ENCODE measurements at places on chromosomes 3 and 15.

DNA sequence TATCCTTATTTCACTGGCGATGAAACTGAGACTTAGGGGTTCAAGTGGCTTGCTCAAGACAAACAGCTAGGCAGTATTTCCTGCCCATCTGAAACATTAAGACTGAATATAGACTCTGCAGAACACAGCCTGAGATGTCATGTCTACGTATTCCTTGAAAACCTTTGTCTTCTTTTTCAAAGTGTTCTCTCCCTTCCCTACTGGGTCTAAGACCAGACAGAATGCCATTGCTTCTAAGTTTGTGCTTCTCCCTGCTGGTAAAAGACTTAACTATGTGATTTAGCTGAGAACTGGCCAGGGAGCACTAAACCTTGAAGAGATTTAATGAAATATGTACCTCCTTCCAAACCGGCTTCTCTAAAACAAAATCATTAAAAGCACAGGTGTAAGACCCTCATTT is 9.9 kb downstream of the BCL6 start:
- no peak for DNase-seq

DNA sequence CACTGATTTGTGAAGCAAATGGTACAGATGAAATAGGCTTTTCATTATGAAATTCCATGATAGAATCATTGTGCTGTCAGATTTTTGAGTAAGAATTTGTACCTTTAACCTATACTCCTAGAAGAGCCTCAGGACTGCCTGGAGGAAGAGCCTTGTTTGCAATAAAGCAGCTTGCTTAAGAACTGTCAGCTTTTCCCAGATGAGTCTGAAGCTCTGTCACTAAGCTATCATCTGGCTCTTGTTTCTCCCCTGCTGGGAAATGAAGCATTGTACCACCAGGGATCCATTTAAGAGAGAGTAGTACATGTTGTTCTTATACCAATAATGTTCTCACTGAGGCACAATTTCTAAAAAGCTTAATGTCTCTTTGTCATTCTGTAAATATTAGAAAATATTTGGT is 85.1 kb upstream of the FLNB start:
- no peak for DNase-seq

- DNase-seq, result no peak
Observed at GRCh38 chr15:41921639-41922038, 27.8 kb upstream of the SPTBN5 start.

- no peak for DNase-seq
Observed at GRCh38 chr3:24911076-24911475, 416.4 kb upstream of the THRB start.

GRCh38 chr15:60458721-60459120 is 20.2 kb downstream of the ICE2 start:
- DNase-seq, result no peak

DNA sequence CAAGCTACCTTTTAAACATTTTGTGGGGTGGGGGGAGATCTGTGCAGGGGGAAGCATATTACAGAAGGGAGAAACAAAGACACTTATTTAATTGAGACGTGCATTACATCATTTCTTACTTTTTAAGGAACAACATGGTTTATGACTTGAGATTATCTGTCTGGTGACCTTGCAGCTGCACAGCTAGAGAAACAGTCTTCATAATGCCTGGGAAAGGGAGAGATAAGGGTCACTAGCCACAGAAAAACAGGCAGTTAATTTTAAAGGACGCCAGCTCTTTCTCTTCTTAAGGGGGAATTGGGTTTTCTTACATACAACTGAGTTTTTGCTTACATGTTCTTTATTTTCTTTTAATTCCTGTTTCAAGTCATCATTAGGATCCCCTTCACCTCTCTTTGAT is 147.9 kb downstream of the SST start:
- no peak for DNase-seq

- DNase-seq, result no peak
Observed at GRCh38 chr3:32376115-32376514, 15.5 kb upstream of the CMTM7 start.

DNA sequence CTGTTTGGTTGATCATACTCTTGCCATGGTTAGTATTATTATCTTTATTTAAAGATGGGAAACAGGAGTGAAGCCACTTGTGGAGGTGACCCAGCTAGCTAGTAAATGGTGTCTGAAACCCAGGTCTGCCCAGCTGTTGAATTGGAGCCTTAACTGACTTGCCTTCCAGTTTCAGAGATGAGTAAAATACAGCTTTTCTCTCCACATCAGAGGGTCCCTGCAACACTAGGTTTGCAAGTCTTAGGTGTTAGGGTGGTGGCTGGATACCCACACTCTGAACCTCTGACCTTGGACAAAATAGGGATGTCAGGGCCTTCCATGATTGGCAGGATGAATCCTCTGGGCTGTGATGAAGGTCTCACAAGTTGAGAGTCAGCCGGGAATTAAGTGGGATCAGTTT is 4.1 kb downstream of the FLNB start:
- no peak for DNase-seq

DNA sequence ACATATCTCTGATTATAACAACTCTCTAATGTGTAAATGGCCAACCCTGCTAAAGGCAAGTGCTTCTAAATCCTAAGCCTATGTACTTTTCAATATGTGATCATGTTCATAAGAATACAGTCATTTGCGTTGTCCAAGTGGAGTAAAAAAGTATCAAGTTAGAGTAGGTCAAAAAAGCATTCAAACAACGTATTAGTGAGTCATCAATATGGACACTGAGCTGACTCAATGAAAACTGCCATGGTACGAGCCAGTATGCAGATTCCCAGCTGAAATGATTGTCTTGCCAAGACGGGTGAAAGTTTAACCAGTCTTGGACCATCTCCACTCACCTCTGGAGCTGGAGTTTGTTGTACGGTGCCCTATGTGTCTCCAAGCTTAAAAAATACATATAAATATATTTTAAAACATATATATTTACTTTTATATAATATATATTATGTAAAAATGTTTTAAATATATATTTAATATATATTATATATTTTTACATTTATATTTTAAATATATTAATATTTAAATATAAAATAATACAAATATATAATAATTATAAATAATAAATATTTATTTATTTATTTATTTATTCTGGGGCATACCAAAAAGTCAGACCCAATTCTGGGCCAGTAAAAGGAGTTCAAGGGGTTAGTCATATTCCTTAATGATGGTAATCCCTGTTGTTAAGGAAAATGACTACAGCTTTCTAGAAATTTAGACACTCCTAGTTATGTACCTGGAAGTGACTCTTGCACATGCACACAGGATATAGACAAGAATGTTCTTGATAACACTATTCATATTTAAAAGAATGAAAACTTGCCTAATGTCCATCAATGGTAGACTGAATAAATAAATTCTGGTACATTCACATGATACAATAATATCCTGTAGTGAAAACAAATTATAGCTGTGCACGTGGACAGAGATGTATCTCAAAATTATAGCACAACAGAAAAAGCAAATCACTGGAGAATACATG is 27.2 kb downstream of the PLSCR4 start:
- no peak for DNase-seq

DNA sequence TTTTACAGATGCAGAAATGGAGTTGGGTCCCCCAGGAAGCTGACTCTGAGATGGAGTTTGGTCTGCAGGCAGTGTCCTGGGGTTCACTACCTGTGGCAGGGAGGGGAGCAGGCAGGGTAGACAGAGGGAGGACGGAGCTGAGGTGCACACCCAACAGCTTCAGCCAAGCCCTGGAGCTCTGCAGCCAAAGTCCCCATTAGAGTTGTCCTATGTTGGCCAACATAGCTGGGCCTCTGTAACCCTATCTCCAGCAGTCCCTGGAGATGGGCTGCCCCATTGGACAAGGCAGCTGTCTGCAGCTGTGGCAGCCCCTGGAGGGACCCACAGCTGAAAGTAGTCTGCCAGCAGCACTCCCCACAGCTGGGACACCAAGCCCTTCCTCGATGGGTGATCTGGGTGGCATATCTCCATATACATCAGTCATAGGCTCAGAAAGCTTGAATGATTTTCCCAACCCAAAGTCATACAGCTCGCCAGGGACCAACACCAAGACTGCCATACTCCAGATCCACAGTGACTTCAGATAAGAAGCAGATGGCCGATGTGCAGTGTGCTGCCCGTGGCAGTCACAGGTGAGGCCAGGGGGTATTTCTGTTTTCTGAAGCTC is 31.9 kb downstream of the STARD5 start:
- no peak for DNase-seq

DNA sequence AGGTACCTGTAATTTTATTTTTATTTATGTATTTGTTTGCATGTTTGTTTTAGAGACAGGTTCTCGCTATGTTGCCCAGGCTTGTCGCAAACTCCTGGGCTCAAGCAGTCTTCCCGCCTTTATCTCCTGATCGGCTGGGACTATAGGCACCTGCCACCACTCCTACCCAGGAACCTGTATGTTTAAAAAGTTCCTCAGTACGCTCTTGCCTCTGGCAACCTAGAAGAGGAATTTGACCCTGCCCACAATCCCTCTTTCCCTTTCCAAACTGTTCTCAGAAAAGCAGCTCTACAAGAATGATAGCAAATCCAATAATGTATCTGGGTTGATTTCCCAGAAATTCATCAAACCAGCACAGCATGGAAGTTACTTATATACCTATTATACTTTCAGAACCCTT is 20.9 kb upstream of the PHLDB2 start:
- DNase-seq, result no peak

GRCh38 chr3:22979581-22979980 is 223.5 kb upstream of the UBE2E2 start:
- no peak for DNase-seq

DNA sequence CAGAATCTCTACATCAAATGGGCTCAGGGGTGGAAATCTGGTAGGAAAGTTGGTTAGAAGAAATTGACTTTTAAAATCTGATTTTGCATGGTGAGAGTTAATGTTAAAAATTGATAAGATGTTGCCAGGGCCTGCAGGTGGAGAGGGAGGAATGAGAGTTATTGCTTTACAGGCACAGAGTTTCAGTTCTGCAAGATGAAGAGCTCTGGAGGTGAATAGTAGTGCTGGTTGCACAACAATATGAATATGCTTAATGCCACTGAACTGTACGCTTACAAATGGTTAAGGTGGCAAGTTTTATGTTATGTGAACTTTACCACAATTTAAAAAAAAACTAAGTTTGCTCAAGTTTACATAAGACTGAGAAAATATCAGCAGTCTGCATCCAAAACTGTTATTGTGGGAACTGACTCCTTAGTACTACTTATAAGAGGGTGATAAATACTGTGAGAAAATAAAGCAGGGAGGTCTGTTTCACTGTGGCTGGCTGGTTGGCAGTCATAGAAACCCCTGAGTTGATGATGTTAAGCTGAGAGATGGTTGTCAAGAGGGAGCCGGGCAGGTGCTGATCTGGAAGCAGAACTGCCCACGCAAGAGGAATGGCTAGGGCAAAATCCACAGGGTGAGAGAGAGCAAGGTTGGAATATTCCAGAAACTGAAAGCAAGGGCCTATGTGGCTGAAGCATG is 144.9 kb downstream of the EDEM1 start:
- DNase-seq, result no peak

DNA sequence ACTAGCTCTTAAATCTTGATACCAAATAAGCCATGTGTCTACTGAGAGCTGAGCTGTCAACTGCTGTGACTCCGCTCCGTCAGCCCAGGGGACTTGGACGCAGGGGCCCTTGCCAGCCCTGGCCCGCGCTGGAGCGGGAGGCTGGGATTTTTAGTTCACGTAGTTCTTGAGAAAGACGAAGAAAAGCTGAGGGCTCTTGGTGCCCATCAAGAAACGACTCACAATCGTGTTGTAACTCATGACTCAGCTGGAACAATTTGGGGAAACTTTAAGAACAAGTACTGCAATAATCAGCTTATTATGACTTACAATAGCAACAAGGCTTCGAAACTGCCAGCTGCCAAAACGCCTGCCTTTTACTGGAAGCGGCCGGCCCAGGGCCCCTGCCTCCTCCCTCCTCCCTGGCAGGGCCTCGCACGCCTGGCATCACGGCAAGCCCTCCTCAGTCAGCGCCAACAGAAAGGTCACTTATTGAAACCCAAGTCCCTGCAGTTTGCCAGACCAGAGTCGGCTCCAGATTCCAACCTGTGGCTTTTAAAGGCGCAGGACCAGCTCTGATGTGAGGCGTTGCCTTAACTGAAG is 60.3 kb downstream of the RGMA start:
- DNase-seq, result peak; percentile 90

GRCh38 chr3:109297496-109297895 is 18.8 kb downstream of the DPPA2 start:
- no peak for DNase-seq

GRCh38 chr15:85120351-85121113 is 138.9 kb downstream of the PDE8A start:
- DNase-seq, result no peak

GRCh38 chr15:72116731-72117485 is 1.0 kb downstream of the MYO9A start:
- peak; percentile 29 for DNase-seq

DNA sequence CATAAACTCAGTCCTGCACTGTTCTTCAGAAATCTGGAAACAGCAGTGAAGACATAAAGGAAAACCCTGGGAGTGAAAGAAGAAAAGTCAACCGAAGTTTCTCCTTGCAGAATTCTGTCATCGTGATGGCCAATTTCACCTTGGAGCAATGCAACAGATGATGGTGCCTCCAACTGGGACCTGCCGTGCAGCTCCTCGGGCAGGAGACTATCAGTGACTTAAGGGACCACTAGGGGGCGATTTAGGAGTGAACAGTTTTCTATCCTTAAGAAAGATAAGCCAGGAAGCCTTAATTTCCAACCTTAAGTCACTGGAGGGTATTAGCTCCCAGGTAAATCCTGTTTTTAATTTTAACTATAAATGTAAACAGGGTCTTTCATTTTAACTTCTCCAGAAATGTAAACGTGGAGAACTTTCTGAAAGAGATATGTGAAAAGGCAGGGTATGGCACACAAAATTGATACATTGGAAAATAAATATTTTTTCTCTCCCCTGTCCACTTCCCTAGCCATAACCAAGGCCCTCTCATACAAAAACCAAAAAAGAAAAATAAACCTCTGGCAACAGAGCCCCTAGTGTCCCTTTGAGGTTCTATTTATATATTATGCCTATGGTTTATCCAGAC is 116.3 kb downstream of the PDZRN3 start:
- DNase-seq, result no peak

- no peak for DNase-seq
Observed at GRCh38 chr3:16633948-16634347, 28.7 kb upstream of the DAZL start.

DNA sequence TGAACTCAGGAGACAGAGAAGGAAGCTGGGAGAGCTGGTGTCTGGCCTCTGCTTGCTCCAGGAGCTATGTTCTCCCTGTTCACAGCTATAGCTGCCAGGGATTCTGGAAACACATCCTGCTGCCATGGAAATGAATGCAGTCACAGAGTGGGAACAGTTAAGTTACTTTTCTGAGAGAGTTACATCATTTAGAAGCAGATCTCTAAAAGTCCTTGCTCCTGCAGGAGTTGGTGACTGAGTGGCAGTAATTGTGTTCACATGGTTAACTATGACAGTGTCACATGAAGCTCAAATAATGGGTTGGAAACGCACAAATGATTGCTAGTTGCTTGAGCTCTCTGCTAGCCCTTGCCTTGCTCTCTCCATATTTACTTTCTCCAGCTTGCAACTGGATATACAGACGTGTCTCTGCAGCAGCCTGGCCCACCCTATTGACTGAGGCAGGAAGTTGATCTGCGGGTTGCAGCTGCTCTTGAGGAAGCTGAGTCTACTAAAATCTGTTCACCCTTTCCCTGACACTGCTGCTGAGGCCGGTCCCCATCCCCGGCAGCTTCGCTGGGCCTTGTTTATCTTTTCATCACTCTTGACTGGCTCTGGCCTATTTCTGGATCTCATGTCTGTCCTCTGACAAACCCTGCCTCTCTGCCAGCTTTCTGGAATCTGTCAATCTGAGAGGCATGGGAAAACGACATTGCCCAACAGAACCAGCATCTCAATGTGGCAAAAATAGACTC is 16.7 kb upstream of the ISLR start:
- peak; percentile 78 for DNase-seq

GRCh38 chr3:69774029-69774428 is 34.8 kb downstream of the MITF start:
- DNase-seq, result no peak
